ENCODE measurements at places on chromosomes 1 and 21. TPM values are rescaled to one million over a fixed set of nuclear protein-coding genes. Genes with fewer than 3 reads are reported as not detected.

- no peak for DNase-seq
These were observed 3.4 kb downstream of the SLC26A9 start for GRCh38 chr1:205939690-205940330.

CCDC30 gene
- 1.5 TPM for total RNA-seq

OR2T6 gene
- not detected for total RNA-seq

- DNase-seq: no peak
These were observed 86.6 kb downstream of the ASTN1 start for GRCh38 chr1:177077734-177078499.

DNA sequence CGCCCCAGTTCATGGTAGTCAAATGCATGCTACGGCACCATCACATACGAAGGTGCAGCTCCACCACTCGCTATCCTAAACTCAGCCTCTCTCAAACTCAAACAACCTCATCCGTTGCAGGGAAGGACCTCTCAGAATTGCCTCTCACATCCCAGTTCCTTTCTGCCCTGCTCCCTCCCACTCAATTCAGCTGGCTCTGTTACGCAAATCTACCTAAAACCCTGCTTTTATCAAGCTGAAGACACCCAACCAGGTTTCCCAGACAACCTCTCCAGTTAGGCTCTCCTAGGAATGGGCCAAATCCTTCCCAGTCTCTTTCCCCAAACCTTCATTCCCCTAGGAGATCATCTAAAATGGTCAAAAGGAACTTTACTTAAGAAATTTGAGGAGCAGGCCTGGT lies 62.9 kb downstream of the CLSTN1 start:
- DNase-seq: no peak

GRCh38 chr1:244304156-244304555 lies 147.6 kb downstream of the ADSS2 start:
- no peak for DNase-seq

ALX3 gene
- not detected for total RNA-seq

CCDC27 gene
- not detected for total RNA-seq

GRCh38 chr1:229365569-229365968 lies 22.7 kb upstream of the CCSAP start:
- no peak for DNase-seq

GRCh38 chr1:38898653-38899230 lies 17.4 kb upstream of the GJA9 start:
- peak; percentile 17 for DNase-seq
